Hindlimb muscle (tissue), 1 donor: ENCODE measurements at places on chromosomes 3 and 15. TPM values are rescaled to one million over a fixed set of nuclear protein-coding genes. Genes with fewer than 3 reads are reported as not detected.

GPR62 gene
- 0.67 TPM for polyA plus RNA-seq

PRSS50 gene
- polyA plus RNA-seq = not detected

TEX55 gene
- polyA plus RNA-seq = not detected

GRCh38 chr3:10292505-10293419, at the start of gene GHRL:
Gene GHRL, minus strand, starts transcription at chr3:10292947. Its CDS starts 2,767 bp downstream, at chr3:10290180.
- no peak for DNase-seq

GRCh38 chr3:49415931-49416601, 3.8 kb downstream of the TCTA start:
- no peak for DNase-seq

CCDC12 gene
- polyA plus RNA-seq = 38.7 TPM

DNA sequence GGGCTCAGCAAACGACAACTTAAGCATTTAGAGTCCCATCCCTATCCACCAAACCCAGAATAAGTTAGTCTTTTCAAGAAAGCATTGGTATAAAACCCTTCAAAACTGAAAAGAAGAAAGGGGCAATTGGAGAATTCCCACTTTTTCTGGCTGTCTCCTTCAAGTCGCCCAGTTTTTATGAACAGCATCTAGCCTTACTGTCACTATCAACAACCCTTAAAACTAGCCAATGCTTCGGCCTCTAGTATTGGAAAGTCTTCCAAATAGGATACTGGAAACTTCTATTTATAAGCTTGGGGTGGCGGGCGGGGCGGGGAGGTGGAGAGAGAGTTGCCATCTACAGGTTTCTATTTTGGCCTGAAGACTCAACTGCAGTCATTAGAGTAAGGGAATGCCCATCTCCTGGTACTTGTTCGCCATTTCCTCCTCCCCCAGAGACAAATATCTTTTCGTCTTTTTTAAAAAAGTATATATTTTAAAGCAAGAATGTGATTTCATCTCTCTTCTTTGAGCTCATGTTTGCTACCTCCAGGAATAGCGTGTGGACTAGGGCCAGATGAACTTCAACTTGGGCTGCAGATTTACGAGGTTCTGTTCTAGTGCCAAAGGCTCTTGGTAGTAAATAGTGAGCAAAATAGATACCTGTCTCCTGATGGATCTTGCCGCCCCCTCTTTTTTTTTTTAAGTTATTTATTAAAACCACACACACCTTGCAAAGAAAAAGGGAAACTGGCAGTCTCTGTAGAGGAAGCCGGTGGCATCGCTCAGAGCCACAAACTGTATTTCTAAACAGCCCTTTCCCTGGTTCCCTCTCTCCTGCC, 2.7 kb downstream of the BCL6 start:
- DNase-seq = no peak

- DNase-seq = no peak
Measured at GRCh38 chr15:90789462-90789861, 72.3 kb downstream of the BLM start.
